ENCODE measurements at places on chromosomes 1 and 21.
A peak's percentile ranks its signal among the peaks of the same experiment; 100 is the strongest.

GRCh38 chr1:5915587-5916571 is 76.3 kb downstream of the NPHP4 start:
- peak; percentile 48 for DNase-seq

GRCh38 chr1:177772386-177772960 is 197.4 kb downstream of the SEC16B start:
- no peak for DNase-seq

DNA sequence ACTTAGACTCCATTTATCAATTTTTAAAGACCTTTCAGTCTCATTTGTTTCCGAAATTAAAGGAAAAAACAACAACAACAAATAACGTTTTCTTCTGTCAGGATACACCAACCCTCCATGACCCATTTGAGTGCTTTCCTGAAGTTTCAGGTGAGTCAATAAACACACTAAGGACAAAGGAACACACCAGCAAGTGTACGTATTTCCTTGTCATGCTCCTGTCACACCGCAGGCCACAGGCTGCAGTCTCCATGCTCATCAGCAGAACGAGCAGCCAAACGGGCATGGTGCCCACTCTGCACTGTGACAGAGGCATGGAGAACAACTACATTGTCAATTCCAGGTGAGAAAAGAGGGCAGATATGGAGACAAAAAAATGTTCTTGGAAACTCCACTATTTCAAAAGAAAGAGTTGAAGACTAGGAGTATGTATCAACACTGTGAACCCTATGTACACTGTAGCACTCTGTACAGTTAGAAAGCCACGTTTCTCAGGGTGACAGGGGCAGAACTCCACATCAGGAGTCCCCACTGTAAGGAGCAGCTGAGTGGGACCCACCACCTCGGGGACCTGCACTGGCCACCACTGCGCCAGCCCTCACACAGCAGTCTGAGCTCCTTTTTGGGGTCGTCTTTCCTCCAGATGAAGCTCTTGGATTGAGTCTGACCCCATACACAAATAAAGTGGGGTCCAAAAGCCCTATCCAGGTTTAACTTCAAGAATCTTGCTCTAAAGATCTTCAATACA is 2.6 kb downstream of the PTTG1IP start:
- no peak for DNase-seq

DNA sequence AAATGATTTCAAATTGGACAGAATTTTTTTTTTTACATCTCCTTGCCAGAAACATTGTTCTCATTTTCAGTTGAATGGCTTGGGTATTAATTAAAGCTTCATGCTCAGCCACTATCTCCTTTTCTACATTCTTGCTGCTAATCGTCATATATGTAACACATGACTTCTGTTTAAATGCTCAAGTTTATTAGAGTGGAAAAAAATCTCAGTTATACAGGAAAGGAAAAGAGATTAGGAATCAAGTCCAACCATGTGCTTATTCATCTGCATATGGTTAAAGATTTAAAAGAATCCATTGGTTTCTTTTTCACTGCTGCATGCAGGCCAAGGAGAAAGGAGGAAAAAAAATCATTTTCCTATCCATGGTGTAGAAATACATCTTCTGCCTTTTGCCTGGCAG is 47.3 kb upstream of the CNN3 start:
- no peak for DNase-seq

- DNase-seq: no peak
Measured at GRCh38 chr1:168568346-168568745, 8.1 kb upstream of the XCL1 start.

GRCh38 chr1:36807262-36807661 is 227.1 kb downstream of the GRIK3 start:
- DNase-seq: no peak

DNA sequence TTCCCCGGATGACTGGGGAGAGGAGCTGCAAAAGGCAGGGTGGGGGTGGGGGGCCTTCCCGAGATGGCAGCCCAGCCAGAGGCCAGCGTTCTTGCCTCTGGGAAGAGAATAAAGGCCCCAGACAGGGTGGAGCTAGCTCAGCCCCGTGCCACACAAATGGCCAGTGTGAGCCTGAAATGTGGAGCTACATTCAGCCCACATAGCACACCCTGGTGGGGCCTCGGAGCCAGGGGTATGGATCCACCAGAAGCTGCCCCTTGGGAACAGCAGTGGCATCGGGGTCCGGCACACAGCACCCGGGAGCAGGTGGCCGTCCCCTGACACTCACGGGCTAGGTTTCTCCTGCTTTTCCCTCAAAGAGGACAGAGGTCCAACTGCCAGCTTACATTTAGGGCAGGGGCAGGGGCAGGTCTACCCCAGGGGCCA is 93.9 kb downstream of the PDE9A start:
- no peak for DNase-seq

DNA sequence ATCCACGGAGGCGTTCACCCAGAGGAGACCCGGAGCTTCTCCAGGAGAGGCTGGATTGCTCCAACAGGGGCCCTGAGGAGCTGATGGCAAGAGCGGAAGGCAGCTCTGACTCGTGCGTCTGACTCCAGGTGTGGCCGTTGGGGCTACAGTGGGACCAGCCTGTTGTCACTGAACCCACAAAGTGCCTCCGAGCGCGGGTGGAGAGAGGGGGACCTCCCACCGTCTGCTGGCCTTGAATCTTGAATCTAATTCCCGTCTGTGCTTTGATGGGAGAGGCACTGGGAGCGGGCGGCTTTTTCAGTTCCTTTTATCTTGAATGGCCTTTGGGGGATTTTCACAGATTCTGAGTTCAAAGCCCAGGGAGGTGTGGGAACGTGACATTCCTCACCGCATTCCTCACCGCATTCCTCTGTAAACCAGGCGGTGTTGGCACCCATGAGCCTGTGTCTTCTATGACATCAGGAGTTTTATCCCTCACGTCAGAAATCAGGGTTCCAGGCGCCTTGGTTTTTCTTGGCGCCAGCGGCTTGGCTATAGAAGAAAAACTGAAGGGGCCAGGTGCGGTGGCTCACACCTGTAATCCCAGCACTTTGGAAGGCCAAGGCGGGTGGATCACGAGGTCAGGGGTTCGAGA is 39.2 kb upstream of the COL18A1 start:
- peak; percentile 81 for DNase-seq

DNA sequence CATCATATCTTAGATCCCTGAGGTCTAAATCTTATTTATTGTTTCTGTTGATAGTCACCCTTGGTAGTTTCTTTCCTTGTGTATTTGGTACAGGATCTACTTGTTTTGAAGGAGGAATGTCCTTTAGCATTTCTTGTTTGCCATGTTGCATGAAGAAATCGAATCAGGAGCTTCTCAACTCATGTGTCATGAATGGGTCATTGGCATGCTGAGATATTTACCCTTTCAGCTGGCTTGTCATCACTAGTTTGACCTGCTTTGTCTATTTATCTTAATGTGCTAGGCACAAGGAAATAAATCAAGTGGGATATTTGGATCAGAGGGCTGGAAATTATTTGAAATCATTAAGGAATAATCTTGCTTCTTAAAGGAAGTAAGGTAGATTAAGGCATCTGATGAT is 23.8 kb downstream of the THEM4 start:
- no peak for DNase-seq

GRCh38 chr1:3611170-3612019 is at the start of gene MEGF6:
Gene MEGF6, minus strand, starts transcription at chr1:3611508. Its CDS starts 240 bp downstream, at chr1:3611268.
- DNase-seq: peak; percentile 99

DNA sequence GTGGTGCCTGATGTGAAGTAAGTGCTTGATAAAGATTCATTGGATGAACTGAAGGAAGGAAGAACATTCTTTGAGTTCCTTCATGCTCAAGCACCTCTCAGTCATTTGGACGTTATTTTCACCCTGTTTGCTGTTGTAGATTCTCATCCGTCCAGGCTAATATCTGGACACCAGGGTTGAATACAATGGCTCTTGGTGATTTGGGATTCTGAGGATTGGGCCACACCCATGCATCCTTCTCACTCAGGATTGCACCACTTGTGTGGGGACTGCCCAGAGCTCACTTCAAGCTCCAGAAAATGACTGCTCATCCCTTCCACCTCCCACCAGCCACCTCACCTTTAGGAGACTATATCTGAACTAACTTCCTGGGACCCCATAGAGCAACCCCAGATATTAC is 117.1 kb upstream of the IPO9 start:
- no peak for DNase-seq

DNA sequence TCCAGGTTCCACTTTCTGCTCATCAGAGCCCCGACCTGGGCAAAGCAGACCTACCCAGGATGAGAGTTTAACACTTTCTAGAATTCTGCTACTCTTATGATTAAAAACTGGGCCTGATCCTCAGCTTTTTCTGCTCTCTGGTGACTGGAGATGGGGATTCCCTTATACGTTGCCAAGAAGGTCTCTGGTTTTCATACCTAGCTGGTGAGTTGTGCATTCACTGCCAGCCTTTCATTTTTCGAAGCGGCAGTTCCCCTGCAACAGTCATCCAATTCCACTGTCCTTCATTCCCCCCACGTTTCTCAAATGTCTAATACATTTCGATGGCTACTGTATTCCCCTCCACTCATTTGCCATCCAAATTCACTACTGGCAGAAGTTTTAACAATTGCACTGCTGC is 135.3 kb downstream of the ADSS2 start:
- DNase-seq: no peak

DNA sequence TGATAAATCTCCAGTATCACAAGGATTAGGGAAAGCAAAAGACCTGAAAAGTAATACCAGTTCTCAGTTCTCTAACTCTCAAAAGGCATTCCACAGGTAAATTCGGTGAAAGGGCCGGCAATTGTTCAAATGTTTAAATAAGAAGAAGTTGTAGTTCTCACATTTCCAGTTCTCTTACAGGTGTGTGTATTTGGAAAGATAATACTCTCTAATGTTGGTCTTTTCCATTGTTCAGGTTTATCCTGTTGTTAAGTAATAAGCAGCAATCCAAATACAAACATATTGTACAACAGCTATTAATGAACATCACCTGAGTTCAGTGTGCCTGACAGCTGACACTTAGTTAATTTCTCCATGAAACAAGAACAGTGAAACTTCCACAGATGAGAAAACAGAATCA is 13.2 kb upstream of the PRKAB2 start:
- DNase-seq: no peak

DNA sequence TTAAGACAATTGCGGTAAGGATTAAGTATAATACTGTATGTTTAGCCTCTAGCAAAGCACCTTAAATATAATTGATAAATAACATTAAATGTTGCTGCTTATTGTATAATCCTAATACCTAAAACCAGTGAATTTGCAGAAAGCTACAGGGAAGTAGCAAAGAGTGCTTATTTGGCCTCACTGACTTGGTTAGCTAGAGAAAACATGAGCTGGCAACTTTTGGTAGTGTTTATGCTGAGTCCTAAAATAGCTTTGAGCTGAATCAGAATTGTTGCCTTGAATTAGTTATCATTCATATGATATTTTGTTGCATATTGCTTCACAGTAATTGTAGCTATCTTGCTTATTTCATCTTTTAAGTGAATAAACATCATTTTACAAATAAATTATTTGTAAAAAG is 3.5 kb downstream of the TRIM67 start:
- DNase-seq: no peak

DNA sequence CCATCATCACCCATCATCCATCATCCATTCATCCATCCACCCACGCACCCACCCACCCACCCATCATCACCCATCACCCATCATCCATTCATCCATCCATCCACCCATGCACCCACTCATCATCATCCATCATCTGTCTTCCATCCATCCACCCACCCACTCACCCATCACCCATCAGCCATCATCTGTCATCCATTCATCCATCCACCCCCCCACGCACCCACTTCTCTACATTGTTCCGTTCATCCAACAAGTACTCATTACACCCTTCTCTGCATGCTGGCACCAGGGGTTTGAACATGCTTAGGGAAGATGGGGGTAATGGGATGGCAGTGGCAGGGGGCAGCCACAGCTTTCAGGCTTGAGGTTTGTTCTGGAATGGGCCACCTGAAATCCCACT is 82.1 kb downstream of the ADARB1 start:
- DNase-seq: no peak

- DNase-seq: no peak
Measured at GRCh38 chr1:223755432-223755792, 43.1 kb downstream of the CAPN2 start.

DNA sequence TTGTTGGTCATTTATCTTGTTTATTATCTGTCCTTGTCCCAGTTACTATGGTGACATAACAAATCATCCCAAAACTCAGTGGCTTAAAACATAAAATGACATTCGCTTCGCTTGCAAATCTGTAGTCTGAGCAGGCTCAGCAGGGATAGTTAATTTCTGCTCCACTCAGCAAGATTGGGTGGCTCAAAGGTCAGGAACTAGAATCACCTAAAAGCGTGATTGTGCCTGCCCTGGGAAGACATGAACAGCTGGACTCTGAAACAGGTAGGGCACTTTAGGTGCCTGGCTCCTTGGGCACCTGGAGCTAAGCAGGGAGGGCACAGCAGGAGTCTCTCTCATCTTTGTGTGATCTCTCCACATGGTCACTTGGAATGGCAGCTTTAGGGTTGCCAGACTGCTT is 14.7 kb upstream of the TRAF3IP3 start:
- DNase-seq: no peak

- no peak for DNase-seq
Measured at GRCh38 chr1:215084621-215085020, 2.1 kb downstream of the KCNK2 start.

- no peak for DNase-seq
Measured at GRCh38 chr1:26996665-26997064, 3.2 kb downstream of the TRNP1 start.

DNA sequence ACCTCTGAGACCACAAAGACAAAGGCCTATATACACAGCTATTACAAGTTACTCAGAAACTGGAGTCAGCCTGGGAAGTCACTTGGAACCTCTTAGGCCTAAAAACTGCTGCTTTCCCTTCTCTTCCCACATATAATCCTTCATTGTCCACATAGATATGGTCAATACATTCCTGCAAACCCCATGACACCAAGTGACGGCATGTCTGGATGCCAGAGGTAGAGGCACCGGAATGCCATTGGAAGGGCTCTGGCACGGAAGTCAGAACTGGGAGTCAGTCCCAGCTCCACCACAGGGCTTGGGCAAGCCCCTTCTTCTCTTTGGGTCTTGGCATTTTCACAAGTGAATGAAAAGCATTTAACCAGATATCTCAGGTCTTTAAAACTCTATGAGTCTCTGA is 204.7 kb downstream of the MATN1 start:
- no peak for DNase-seq

- DNase-seq: no peak
Measured at GRCh38 chr1:208653426-208653825, 409.2 kb upstream of the PLXNA2 start.

GRCh38 chr21:14547834-14548513 is 1.9 kb upstream of the SAMSN1 start:
- no peak for DNase-seq

DNA sequence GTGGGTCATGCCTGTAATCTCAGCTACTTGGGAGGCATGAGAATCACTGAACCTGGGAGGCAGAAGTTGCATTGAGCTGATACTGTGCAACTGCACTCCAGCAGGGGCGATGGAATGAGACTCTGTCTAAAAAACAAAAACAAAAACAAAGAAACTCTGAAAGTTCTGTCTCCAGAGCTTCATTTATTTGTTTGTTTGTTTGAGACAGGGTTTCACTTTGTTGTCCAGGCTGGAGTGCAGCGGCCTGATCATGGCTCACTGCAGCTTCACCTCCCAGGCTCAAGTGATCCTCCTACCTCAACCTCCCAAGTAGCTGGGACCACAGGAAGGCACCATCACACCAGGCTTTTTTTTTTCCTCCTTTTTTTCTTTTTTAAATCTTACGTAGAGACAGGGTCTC is 191.8 kb upstream of the TNR start:
- no peak for DNase-seq

- no peak for DNase-seq
Measured at GRCh38 chr1:205118752-205119151, 3.0 kb downstream of the RBBP5 start.

- no peak for DNase-seq
Measured at GRCh38 chr1:54456361-54456760, 50.2 kb upstream of the SSBP3 start.
